IPS DF 6.9 (cell line): ENCODE measurements at places on chromosomes 7 and 10.

GRCh38 chr7:15662451-15662850, 24.0 kb downstream of the MEOX2 start:
- no peak for DNase-seq

GRCh38 chr10:5510281-5511072, 11.1 kb upstream of the CALML5 start:
- no peak for DNase-seq

GRCh38 chr10:22321156-22321923, 441 bp downstream of the BMI1 start:
- DNase-seq = no peak

DNA sequence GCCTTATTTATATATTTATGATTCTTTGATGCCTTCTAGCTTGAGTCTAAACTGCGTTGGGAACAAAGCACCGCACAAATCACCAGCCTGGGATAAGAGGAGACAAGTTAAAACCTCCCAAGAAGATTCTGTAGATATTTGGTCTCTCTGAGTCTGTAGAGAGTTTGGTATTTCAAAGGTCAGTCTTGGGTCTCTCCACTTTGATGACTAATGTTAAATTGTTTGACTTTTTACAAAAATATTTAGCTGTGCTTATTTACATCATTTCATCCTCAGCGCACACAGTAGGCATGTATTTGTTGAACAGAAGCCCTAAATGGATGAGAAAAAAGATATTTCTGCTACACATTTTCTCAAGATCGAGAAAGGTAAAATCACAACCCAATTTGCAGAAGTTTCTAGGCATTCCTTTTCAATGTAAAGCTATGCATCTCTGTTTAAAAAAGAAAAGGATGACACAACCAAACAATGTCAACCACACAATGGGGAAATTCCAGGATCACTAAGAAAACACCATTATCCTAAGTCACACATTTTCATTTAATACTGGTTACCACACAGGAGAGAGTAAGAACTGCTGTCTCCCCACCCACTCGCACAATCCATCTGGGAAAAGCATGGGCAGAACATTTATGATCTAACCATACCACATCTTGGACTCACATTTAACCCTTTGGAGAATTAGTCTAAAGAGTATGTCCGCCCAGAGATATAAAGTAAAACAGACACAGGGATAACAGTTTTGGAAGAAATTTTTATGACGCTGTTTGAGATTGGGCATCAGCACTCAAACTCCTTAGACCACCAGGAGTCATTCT, 4.4 kb downstream of the CDK6 start:
- no peak for DNase-seq

DNA sequence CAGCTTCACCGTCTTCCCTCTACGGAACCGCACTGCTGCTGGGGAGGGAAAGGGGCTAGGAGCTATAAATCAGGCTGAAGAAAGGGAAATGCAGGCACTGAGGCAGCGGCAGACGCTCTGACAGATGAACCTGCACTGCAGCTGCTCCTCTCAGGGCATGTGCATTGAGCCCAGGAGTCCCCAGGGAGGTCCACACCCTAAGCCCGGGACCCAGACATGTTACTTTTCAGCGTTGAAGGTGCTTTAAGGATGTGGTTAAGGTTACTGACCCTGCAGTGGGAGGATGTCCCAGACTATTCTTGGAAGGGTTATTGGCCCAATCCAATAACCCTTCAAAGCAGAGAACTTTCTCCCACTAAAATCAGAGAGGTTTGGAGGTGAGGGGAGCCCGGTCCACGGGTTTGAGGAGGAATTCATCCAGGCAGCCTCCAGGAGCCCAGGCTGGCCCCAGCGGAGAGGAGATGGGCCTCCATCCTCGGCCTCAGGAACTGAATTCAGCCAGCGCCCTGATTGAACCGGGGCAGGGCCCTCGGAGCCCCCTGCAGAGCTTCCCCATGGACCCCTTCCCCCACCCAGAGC, 75.4 kb downstream of the ADARB2 start:
- DNase-seq = no peak

- DNase-seq = no peak
Observed at GRCh38 chr10:31134311-31134952, 102.8 kb upstream of the ZNF438 start.
